ENCODE measurements at places on chromosomes 2 and 18. TPM values are rescaled to one million over a fixed set of nuclear protein-coding genes. Genes with fewer than 3 reads are reported as not detected.

DNA sequence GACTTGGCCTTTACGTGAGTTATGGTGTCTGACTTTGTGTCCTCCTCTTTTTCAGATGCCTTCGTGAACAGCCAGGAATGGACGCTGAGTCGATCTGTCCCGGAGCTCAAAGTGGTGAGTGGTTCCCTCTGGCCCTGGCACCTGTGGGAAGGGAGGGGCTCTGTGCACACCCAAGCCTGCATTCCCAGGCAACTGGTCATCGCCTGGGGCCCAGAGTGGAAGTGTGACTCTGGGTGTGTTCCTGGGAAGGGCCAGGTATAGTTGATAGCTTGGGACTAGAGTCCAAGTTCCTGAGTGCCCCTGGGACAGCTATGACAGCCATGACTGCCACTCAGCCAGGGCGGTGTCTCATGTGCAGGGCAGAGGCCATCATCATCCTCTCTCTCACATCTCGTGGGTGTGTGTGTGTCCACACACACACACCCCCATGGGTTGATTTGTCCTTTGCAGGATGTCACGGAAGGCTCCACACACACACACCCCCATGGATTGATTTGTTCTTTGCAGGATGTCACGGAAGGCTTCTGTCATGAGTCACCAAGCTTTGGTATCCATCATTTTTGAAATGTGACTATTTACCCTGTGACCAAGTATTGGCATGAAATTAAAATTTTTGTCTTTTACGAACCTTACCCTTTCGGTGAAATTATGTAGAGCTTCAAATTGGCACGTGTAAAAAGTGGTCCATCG is 215.4 kb downstream of the AGAP1 start:
- DNase-seq, result no peak

DNA sequence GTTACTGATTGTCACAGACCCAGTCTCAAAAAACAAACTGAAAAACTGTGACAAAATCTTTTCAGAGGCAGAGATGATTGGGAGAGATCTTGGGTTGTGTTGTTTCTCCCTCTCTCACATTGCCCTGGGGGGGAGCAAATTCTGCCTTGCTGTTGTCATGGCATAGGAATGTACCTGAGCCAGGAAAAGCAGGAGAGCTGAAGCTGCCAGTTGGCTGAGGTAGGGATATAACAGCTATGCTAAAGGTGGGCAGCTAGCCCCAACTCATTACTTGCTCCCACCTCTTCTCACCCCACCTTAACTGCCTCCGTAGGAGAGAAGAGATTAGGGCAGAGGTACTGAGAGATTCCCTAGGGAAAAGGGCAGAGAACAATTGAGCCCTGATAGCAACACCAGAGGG is 299.3 kb downstream of the OSR1 start:
- DNase-seq, result no peak

DNA sequence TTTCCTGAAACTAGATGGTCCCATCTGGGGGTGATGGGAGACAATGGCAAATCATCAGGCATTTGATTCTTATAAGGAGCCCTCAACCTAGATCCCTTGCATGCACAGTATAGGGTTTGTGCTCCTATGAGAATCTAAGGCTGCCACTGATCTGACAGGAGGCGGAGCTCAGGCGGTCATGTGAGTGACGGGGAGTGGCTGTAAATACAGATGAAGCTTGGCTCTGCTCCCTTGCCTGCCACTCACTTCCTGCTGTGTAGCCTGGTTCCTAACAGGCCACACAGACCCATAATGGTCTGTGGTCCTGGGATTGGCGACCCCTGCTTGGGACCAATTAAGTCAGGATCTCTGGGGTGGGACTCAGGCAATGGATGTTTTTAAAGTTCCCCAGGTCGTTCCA is 293.4 kb downstream of the ZNF521 start:
- no peak for DNase-seq

GRCh38 chr18:74400813-74401212 is 56.3 kb downstream of the DIPK1C start:
- DNase-seq, result no peak

DNA sequence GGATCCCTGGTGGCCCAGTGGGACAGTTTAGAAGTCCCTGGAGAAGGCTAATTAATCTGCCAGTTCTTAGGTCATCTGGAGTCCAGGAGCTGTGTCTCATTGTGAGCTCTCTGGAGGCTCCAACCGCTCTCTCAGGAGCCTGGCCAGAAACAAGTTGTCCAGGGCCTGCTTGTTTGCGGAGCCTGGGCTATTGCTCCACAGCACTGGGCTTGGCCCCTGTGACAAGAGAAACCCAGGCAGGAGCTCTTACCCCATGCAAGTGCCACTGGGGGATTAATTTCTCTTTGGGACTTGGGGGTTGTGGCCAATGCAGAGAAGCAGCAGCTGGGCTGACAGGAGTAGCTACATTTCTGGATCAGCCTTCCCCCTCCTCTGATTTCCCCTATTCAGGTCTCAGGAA is 24.5 kb upstream of the TNP1 start:
- no peak for DNase-seq

DNA sequence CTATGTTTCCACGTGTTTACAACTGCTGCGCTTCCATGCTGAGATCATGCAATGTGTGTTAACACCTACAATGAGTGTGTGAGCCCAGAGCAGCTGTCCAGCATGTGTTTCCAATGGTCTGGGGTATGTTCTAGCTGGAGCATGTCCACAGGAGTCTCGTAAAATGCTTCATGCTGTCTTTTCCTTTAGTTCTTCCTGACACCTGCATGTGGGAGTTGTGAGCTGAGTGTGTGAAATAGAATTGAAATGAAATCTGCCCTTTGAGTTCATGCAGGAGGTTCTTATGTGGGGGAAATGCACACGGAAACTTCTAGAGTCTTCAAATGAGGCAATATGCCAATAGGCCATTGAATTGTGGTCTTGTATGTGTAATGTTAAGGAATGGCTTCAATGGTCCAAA is 205.1 kb downstream of the RND3 start:
- DNase-seq, result no peak

- DNase-seq, result peak; percentile 48
These were observed 84.2 kb upstream of the TTN start for GRCh38 chr2:178891265-178891958.

DNA sequence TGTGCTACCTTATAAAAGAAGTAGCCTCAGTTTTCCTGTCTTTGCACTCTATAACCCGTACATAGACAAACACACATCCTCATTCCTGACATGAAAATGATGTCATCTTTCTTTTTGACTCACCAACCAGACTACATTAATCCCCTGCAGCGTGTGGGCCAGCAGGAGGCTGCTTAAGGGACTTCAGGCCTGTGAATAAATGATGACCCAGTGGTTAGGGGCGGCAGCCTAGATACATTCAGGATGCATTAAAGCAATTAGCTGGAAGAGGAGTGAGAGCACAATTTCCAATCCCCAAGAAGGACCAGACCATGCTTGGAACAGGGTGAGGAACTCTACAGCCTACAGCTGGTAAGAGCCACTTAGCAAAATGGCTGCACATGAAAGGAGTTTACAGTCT is 57.3 kb upstream of the KLF7 start:
- no peak for DNase-seq

- DNase-seq, result no peak
These were observed 79.1 kb downstream of the MAPK4 start for GRCh38 chr18:50638884-50639420.

DNA sequence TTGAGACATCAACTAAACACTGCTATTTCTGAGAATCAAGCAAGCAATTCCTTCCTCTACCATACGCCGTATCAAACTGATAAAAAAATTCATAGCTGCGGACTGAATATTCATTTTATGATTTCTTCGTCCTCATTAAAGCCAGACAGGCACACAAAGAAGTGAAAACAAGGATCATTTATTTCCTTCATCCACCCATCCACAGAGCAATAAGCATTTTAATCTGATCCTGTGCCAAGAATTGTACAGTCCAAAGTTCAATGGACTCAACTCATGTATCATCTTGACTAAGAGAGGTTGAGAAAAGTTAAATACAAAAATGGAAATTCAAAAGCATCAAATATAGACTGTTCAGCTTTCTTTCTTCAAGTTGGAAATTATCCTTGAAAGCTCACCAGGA is 19.7 kb upstream of the SNTG2 start:
- no peak for DNase-seq

- DNase-seq, result no peak
These were observed 32.6 kb downstream of the ARL4C start for GRCh38 chr2:234464291-234464645.

DNA sequence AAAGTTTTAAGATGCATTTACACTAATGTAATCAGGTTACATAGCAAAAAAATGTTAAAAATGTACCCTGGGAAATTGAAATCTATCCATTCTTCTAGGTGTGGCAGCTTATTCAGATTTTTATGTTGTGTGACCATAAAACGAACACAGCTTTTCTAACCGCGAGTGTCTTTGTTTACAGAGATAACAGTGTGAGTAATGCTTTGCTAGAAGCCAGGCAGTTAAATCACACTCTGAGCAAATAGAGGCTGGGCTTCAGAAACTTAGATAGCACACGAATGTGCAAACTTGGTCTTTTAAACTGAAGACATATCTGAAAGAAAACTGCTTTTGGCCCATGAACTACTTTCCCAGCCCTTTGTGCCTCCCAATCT is 116.1 kb downstream of the SPTBN1 start:
- DNase-seq, result no peak

- DNase-seq, result no peak
These were observed 180.3 kb downstream of the ZBTB7C start for GRCh38 chr18:48228841-48229240.

Gene ABCB11
- 0.03 TPM for polyA plus RNA-seq

Gene SLC5A7
- 0.10 TPM for polyA plus RNA-seq

Gene FLACC1
- polyA plus RNA-seq, result 2.5 TPM

Gene KLHL29
- 2.6 TPM for polyA plus RNA-seq

Gene LOXL3
- 9.0 TPM for polyA plus RNA-seq
